Mucosa of gallbladder (tissue), 1 donor: ENCODE measurements at places on chromosomes 4 and X.

- DNase-seq, result no peak
These were observed 19.5 kb downstream of the EFNB1 start for GRCh38 chrX:68848189-68848940.

- no peak for DNase-seq
These were observed 60.3 kb downstream of the EGF start for GRCh38 chr4:109972786-109973528.

GRCh38 chr4:22063613-22064012, 115.0 kb upstream of the KCNIP4 start:
- no peak for DNase-seq

- no peak for DNase-seq
These were observed 272.7 kb downstream of the PDHA2 start for GRCh38 chr4:96112631-96113030.

DNA sequence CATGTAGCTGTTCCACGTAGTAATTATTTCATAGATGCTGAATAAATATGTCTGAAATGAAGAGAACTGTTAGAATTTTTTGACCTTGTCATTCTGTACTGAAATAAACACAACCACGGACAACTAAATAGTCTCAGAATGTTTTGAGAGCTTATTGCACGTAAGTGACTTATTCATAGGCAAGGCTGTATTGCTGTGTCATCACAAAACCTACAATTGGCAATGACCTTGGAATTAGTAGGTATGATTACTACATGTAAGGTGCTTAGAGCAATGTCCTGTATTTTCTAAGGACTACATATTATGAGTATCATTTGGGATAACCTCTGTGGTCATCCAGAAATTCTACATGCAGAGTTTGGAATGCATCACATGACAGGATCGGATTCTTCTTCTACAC, 237.2 kb upstream of the PUDP start:
- DNase-seq, result no peak

- DNase-seq, result no peak
These were observed 172.8 kb downstream of the TEX13C start for GRCh38 chrX:125492439-125492838.

DNA sequence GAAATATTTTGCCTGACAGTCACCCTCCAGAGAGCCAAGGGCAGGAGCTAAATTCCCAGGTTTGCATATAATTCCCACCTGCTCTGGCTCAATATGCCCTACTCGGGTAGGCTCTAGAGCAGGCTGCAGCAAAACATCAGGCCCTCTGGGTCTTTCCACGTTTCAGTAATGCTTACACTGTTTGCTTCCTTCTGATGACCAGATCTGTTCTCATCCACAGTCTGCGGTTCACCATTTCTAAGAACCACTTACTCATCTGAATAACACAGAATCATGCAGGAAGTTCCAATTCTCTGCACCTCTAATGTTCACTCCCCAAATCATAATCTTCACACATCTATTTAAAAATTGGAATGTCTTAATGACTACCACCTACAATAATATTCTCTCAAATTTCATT, 141.4 kb downstream of the PPP3CA start:
- DNase-seq, result no peak

GRCh38 chr4:105709081-105709450, 482 bp downstream of the GSTCD start:
- no peak for DNase-seq

GRCh38 chr4:153497988-153498967, 32.1 kb downstream of the TMEM131L start:
- DNase-seq, result no peak

DNA sequence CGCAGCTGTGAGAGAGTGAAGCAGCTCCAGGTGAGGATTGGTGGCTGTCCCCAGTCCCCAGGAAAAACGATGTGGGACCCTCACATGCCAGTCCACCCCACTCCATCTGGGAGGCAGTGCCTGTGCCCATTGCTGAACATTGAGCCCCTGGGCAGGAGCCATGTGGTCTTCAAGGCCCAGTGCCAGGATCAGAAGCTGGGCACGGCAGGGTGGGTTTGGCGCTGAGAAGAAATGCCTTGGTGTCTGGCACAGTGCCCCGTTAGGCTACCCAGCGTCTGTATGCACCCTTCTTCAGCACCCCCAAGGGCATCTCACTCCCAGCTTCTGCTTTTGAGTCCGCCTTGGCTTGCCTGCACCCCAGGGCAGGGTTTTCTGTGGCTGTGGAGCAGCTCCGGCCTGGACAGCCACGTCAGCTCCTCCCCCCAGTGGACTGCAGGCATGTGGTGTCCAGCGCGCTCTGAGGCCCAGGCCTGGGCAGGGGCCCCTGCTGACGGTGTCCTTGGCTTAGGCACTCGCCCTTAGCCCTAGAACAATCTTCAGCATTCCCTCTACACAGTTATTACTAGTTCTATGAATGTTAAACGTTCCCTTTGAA, 28.6 kb downstream of the RGS12 start:
- no peak for DNase-seq

DNA sequence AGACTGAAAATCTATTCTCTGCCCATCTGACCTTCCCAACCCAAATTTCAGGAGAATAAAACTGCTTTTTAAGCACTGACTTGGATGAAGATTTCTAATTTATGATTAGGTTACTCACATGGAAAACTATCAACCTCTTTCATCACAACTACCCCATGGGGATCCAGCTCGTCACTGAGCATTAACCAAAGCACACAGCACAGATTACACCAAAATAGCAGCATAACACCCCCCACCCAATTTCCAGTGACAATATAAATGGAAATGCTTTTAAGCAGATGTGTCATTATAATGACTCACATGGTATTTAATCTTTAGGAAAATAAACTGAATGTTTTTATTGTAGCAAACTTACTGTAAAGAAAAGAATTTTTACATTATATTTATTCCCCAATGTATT, 9.7 kb downstream of the SERTM2 start:
- DNase-seq, result no peak

DNA sequence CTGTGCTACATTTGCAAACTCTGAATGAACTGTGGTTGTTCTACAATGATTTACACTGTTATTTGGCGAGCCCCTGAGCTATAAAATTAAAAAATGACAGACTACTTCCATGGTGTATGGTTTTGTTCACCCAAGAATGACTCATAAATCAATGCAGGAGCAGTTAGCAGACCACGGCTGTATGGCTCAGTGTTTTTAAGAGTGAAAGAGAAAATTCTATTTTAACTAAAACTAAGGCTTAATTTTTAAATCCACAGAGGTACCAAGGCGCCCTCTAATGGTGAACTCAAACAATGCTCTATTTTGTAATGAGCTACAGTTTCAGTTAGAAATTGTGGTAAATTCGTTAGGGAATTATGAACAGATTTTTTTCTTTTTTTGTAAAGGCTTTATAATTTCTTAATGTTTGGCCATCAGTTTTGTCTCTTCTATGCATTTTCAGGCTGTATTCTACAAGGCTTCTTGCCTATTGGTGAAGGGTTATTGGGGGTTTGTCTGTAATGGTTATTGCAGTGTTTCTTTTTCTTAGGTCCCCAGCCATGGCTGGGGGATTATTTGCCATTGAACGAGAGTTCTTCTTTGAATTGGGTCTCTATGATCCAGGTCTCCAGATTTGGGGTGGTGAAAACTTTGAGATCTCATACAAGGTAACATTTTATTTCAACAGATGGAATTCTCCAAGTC, 32.5 kb downstream of the HMGB2 start:
- DNase-seq, result no peak
